ENCODE measurements at places on chromosomes 4 and X.

- no peak for DNase-seq
Observed at GRCh38 chrX:110410603-110411002, 52.0 kb downstream of the RTL9 start.

DNA sequence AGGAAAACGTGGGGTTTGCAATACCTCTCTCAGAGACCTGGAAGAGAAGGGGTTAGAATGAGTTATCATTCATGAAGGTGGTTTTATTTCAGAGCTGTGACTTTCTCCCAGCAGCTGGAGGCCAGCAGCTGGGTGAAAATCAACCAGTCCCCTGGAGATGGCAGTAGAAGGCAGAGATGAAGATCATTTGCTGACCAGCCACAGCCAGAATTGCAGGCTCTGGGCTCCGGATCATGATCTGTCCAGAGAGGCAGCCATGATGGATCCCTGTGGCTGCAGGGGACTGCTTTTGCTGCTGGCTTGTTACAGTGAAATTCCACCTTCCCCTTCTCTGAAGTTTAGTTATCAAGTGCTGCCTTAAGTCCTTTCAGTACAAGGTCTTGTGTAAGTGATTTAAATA lies 46.9 kb upstream of the TAB3 start:
- no peak for DNase-seq

GRCh38 chr4:80387390-80388283 lies 52.1 kb downstream of the CFAP299 start:
- DNase-seq, result no peak

DNA sequence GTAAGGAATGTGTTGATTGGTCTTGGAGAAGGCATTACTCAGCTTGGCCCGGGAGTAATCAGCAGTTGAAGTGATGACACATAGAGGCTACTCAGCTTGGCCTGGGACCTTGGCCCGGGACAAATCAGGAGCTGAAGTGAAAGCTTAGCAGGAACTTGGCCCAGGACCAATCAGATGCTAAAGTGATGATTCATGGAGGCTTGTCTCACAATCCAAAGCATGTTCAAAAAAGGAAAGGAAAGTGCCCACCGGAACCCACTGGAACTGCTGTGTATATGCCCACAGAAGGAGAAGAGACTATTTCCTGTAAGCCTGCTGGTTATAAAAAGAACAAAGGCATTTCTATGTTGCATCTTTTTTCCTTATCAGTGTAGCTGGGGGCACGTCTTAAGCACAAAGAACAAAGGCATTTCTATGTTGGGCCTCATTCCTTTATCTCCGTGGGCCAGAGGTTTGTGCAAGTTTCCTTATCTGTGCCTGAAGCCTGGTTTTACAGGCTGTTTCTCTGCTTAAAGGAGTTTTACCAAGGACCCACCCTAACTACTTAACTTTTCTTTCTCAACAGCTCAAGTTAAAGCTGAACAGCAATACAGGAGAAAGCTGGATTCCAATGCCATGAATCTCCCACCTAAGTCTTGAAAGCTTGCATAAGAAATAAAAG lies 1176.7 kb downstream of the NLGN4X start:
- DNase-seq, result no peak

- DNase-seq, result no peak
Observed at GRCh38 chrX:130030826-130031225, 48.4 kb downstream of the BCORL1 start.

DNA sequence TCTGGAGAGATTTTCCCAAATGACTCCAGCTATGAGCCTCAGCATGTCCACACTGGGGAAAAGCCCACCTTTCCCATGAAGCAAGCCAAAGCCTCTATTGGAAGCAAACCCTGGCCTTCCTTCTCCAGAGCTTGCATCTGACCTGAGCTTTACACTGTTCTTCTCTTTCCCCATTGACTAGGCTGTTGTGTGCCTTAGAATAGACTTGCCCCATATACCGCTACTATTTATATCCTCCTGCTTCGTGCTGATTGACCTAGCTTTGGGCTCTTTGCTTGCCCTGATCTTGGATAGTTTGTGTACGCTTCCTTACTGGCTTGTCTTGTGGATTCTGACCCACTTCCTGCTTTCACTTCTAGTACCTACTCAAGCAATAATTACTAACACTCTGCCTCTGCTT lies 30.9 kb downstream of the FAM9B start:
- DNase-seq, result no peak

- DNase-seq, result no peak
Observed at GRCh38 chr4:3637326-3638016, 105.2 kb upstream of the LRPAP1 start.

DNA sequence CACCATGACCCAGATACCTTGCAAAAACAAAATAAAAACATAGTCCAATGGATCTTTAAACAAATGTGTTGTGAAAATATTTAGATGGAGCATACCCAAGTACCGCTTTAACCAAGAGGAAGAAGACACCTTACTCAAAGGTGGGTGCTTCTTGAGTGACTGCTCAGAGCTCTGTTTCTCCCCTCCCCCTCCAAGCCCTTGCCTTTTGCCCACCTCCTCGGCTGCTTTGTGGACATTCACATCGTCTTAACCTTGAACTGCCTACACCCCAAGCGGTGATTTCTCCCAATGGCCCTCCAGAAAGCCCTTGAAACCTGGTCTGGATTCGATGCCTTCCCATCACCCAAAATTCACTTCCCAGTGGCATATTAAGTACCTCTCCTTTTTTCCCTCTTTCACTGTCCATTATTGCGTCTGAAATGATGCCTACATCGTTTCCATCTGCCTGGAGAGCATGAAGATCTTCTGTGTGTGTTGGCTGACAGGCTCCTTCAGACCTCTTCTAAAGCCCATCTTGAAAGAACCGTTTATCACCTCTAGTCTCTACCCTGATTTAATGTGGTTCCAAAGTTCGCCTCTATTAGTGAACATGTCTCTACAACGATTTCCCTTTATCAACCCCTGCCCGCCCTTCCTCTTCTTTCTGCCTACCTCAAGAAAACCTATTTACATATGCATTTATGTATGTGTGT lies 968 bp downstream of the GPRIN3 start:
- DNase-seq, result no peak
